Stimulated activated CD8-positive, alpha-beta memory T cell treated with anti-CD3 and anti-CD28 coated beads, Interleukin-2, amount 100 ng/mL, for 48 hours (primary cell): ENCODE measurements at places on chromosomes 1 and 21.

DNA sequence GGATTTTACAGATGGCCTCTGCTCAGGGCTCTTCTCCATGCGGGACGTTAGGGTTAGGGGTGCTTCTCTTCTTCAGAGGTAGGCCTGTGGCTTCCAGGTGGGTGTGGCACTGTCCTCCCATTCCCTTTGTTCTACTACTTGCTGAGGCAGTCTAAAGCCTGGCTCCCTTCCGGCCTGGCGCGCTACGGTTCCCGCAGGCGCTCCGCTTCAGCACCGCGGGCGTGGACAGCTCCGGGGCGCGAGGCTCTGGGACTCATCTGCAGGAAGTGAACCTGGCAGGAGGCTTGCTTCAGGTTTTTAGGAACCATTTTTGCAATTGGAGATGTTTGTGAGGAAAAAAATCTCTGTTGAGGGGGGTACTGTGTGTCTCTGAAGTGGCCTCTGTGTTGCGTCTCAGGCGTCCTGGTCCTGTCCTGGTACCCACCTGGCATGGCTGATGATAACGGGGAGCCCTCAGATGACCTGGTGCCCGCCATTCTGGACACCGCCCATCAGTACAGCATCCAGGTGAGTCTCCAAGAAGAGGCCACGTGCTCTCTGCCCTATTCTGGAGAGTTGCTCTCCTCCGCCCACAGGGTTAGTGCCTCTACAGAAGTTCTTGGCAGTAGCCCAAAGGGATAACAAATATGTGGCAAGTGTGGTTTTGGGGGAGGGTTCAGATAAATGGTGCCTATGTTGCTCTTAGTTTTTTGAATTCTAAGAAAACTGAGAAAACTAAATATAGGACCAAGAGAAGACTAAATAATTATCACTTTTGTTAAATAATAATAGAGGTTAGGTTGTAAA lies 1.9 kb downstream of the MANEAL start:
- peak; percentile 25 for DNase-seq

- DNase-seq: no peak
These were observed 35.3 kb upstream of the PAXBP1 start for GRCh38 chr21:32806810-32807386.

- DNase-seq: no peak
These were observed 34.6 kb downstream of the RUNX1 start for GRCh38 chr21:35014302-35015041.

DNA sequence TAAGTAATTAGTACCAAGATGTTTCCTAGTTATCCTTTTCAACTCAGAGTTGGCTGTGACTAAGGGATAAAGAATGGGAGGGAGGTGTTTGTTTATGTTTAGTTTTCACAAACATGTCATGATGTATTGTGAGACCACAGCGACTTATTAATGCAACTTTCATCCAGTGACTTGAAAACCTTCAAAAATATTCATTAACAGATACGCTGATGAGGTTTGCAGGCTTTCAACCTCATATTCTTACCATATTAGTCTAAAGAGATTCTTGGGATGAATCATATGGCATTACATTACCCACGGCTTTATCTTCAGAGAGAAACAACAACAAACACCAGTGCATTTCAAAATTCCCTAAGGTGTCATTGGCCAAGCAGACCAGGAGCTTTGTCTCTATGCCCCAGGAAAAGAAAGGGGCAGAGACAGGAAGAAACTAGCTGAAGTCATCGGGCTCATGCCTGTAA lies 36.4 kb downstream of the PALMD start:
- no peak for DNase-seq

GRCh38 chr1:28716336-28716735 lies 20.4 kb upstream of the YTHDF2 start:
- DNase-seq: no peak

DNA sequence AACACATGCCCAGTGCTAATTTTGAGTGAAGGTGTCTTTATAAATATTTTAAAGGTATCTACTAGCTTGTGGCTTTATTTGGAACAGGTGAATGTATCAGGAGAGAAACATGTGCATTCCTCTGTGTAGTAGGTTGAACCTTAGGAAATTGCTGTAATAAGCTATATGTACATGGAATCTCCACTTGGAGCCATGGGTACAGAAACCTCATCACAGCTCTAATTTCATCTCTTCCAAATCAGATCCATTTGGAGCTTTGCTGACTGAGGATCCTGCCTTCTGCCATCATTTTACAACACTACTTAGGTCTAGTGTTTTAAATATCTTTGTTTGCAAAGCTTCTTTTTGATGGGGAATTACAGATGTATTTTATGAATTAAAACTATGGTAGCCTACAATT lies 2.1 kb downstream of the KCNK2 start:
- DNase-seq: no peak

GRCh38 chr21:44508426-44508710 lies 31.6 kb downstream of the KRTAP10-1 start:
- DNase-seq: no peak

- no peak for DNase-seq
These were observed 41.0 kb downstream of the NPHP4 start for GRCh38 chr1:5950994-5951785.

DNA sequence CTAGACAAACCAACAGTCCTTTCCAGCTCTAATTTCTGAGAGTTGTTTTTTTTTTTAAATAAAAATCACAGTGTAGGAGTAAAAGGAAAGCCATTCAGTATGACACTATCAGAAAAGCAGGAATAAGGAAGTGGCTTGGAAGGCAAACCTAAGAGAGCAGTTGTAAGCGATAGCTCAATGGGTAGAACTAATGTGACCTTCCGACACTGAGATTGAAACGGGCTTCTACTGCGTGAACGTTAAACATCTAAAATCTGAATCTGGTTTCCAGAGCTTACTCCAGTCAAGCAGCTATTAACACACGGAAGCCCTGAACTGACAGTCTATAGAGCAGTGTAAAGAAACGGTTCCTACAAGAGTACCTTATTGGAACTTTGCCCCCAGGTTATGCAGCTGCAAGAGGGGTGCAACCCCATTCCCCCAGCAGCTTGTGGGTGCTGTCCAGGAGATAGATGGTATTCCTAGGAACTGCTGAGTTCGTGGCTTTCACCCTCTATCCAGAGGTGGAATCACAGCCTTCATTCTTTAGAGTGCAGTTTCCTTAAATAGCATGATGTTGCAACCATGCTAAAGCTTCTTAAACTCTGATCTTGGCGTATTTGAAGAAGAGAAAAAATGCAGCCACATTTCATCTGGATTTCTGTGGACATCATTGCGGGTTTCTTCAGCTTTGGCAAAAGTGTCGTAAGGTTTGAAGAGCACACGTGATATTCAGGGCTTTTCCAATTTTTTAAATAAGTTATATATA lies 3.3 kb upstream of the IRF2BP2 start:
- no peak for DNase-seq

DNA sequence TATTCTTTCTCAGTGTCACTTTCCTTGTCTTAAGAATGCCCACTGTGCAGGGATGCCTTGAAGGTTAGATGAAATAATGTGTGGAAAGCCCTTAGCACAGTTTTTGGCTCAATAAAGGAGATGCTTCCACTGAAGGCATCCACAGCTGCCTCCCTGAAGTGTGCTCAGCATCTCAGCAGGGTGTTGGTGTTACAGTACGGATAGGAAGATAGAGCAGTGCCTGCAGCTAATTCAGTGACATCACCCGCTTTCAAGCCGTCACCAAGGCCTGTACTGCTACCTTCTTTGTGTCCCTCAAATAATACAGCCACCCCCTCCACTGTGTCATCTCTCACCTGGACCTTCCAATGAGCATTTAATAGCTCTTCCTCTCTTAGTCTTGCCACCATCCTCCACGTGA lies 59.0 kb downstream of the NDUFS5 start:
- DNase-seq: no peak

DNA sequence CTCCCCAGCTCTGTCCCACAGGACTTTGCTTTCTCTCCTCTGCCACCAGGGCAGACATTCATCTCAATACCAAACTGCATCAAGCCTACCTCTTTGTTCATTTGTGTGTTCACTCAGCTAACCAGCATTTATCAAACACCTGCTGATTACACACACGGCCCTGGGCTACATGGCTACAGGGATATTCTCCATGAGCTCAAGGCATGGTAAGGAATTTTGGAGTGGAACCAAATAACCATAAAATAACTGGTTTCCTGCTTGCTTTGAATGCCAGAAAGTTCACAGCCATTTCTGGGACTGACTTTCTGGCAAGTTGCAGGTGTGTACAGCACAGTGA lies 54.6 kb downstream of the LDLRAD2 start:
- DNase-seq: no peak

GRCh38 chr1:108852221-108852975 lies 4.5 kb downstream of the AKNAD1 start:
- DNase-seq: no peak

DNA sequence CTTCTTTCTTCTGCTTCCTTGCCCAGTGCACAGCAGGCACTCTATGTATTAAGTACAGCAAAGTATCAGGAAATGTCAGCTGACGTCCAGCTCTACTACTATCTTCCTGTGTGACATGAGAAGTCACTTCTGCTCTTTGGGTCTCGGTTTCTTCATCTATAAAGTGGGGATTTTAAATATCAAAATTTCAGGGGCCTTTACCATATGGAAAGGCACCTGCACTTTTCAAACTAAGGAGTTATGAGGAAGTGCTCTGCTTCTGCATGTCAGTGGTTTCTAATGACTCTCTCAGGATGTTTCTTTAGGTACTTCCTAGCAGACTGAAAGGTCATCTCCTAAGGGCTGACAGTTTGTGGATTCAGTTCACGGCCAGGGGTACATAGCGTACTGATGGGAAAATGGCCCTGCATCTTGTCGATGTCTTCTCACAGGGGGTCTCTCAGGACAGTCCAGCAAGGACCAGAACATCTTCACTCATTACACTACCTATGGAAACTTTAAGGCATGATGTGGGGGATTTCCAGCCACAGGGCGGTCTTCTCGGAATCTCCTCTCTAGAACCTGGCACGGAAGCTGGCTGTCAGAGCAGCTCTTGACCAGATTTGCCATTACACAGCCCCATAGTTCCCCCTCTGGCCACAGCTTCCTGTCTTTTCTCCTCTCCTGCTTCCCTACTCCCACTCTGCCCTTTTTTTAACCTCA lies 42.0 kb upstream of the MTF1 start:
- no peak for DNase-seq

- DNase-seq: no peak
These were observed 176.3 kb upstream of the ZNHIT6 start for GRCh38 chr1:85884372-85885035.

- DNase-seq: no peak
These were observed 35.4 kb upstream of the FGGY start for GRCh38 chr1:59261537-59261936.

DNA sequence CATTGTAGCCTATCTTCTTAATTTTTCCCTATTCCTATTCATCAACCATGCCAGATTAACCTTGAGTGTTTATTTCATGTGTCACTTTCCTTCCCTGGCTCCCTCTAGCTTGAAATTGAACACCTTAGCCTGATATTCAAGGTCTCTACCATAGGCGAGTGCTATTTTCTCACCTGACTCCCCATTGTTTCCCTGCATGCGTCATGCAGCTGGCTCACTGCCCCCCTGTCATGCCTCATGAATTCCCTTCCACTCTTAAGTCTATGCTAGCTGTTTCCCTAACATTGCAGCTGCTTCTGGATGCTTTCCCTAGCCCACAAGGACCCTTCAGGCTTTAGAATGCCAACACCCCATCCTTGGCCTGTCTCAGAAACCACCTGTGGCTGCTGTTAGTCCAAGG lies 56.7 kb upstream of the CD1D start:
- no peak for DNase-seq

DNA sequence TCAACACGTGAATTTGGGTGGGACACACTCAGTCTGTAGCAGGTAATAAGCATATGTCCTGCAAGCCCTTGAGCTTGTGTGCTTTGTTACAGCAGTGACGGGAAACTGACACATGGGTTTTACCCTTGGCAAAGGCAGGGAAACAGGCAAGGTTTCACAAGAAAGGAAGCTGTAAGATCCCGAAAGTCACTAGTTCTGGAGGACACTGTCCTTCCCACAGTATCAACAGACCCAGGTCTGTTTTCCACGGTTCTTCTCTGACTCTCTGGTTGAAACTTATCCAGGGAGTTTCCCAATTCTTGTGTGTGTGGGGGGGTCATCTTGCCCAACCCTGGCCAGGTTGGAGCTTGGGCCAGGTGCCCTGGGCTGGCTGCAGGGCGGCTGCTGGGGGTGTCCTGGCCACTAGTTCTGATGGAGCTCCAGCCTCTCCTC lies 29.3 kb upstream of the ZBTB21 start:
- no peak for DNase-seq

- no peak for DNase-seq
These were observed 5.6 kb downstream of the LPAR3 start for GRCh38 chr1:84887261-84887934.

DNA sequence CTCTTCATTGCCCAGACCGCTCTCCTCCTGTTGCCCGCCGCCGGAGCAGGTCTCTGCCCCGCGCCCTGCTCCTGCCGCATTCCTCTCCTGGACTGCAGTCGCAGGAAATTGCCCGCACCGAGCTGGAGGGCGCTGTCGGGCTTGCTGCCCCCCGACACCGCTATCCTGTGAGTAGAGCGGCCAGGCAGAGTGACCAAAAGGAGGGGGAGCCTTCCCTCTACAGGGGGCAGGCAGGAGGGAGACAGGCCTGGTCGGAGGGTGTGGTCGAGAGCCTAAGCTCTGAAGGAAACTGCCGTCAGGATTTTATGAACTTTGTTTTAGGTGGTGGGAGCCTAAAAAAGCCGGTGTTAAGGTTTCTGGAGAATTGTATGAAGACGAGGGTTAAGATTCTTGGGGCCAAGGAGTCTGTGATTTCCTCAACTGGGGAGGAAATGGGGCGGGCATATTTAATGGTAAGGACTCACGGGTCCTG lies 517 bp downstream of the LRIG2 start:
- DNase-seq: peak; percentile 4

DNA sequence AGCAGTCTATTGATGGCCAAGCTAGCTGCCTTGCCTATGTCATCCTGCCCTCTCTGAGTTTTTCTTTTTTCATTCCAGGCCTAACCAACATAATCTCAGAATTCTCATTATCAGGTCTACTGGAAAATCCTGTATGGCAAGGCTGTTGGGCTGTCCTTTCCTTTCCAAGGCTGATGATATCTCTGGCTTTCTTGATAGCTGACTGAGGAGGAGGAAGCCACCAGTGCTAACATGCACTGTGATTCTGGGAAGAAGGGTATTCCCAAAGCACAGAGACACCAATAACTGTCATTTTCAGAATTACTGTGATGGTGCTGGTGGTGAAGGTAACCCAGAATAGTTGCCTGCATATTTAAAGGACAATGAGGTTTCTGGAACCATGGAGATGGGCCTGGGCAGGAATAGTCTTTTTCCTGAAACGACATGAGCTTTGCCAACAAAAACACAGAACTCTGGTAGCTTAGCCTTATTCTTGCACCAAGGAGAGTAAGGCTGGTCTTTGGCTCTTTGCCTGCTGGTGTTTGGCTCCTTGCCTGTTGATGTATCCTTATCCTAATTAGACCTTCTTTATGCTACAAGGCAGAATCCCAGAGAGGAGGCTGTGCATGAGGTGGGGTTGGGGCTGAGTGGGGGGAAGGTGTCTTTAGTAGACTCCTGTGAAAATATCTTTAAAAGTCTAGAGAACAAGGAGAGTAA lies 157.4 kb downstream of the TNFSF18 start:
- DNase-seq: no peak

DNA sequence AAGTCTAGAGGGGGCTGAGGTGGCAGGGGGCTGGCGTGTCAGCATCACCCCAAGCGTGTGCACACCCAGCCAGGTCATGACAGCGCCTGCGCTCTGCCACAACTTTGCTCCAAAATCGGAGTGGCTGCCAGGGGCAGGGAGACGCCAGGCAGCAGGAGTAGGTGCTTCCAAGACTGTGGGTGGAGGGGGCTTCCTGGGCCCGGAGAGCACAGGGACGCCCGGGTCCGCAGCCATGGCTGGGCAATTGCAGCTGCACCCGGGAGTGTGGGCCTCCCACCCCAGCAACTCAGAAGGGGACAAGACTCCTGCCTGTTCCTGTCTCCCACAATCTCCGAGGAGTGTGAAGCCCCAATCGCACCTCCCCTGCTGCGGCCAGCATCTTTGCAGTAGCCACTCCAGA lies 53.1 kb upstream of the CYYR1 start:
- DNase-seq: no peak
